ENCODE measurements at places on chromosomes 6 and 20.

- DNase-seq = no peak
Measured at GRCh38 chr6:29980511-29980910, 38.2 kb downstream of the HLA-A start.

GRCh38 chr6:24517659-24518543 is 23.1 kb downstream of the ALDH5A1 start:
- no peak for DNase-seq

DNA sequence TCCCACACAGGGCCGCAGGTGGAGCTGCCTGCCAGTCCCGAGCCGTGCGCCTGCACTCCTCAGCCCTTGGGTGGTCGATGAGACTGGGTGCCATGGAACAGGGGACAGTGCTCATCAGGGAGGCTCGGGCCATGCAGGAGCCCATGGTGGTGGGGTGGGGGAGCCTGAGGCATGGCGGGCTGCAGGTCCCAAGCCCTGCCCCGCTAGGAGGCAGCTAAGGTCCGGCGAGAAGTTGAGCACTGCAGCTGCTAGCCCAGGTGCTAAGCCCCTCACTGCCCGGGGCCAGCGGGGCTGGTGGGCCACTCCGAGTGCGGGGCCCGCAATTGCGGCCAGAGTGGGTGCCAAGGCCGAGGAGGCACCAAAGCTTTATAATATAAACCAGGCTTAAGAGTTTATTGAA is 479.7 kb downstream of the MMUT start:
- no peak for DNase-seq

GRCh38 chr6:20983961-20984360 is 449.7 kb downstream of the CDKAL1 start:
- no peak for DNase-seq

DNA sequence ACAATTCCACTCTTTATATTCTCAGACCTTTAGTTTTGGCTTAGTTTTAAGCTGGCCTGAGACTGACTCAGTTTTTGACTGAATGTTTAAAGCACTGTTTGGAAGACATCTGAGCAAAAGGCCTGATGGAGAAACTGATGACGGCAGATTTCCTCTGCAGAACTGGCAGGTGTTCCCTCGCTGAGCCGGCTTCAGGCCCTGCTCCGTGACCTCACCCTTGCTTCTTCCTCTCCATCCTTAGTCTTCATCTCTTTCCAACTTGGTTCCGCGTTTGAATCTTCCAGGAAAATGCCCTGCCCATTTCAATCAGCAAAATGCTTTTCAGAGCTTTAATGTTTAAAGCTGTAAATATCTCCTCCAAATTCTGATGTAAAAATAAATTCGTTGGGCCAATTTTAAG is 6.6 kb downstream of the NKX2-4 start:
- DNase-seq = no peak

Data from choroid plexus epithelial cell (primary cell).